Activated CD8-positive, alpha-beta memory T cell treated with anti-CD3 and anti-CD28 coated beads for 1 hour (primary cell): ENCODE measurements at places on chromosomes 5 and 9.

GRCh38 chr5:73295921-73296320 lies 122.9 kb downstream of the TMEM174 start:
- DNase-seq = no peak

DNA sequence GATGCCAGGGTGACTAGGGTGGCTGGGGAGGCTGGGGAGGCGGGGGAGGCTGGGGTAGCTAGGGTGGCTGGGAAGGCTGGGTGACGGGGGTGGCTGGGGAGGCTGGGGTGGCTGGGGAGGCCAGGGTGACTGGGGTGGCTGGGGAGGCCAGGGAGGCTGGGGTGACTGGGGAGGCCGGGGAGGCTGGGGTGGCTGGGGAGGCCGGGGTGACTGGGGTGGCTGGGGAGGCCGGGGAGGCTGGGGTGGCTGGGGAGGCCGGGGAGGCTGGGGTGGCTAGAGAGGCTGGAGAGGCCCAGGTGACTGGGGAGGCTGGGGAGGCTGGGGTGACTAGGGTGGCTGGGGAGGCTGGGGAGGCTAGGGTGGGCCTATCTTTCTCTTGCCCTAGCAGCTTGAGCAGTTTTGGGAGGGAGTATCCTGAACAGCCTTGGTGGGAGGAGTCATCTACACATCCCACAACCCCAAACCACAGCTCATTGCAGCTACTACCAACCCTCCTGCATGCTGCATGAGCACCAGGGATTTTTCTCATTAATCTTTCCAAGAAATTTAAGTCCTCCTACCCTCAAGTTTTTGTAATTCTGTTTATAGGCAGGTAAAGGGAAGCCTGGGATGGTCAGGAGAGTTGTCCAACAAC lies 203.2 kb upstream of the IRX1 start:
- DNase-seq = no peak

- DNase-seq = no peak
Measured at GRCh38 chr5:137834498-137835049, 33.1 kb upstream of the MYOT start.

GRCh38 chr5:93327605-93328004 lies 253.4 kb downstream of the NR2F1-AS1 start:
- DNase-seq = no peak

GRCh38 chr5:138179277-138179857 lies 455 bp downstream of the KIF20A start:
- no peak for DNase-seq

GRCh38 chr5:65247594-65247993 lies 234.1 kb downstream of the ADAMTS6 start:
- DNase-seq = no peak

DNA sequence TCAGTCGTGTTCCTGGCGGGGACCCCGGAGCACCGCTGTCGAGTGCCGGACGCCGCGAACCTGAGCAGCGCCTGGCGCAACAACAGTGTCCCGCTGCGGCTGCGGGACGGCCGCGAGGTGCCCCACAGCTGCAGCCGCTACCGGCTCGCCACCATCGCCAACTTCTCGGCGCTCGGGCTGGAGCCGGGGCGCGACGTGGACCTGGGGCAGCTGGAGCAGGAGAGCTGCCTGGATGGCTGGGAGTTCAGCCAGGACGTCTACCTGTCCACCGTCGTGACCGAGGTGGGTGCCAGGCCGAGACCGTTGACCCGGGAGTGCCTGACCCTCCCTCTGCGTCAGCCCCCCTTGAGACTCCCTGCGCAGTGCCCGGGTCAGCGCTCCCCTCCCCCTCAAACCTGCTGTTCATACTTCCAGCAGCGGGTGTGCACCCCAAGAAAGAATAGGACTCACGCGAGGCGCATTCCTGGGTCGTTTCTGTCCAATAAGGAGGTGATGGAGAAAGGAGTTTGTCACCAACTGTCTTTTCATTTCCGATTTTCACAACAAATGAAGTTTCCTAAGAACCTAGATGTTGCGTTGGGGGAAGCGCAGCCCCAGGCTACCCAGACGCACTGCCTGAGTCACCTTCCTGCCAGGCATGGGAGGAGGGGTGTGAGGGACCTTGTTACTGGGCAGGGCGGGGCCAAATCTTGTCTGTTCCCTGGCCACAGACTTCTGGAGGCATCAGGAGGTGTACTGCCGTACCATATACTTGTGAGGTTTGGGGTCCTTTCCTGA lies 722 bp downstream of the SLC22A4 start:
- DNase-seq = peak; percentile 44

DNA sequence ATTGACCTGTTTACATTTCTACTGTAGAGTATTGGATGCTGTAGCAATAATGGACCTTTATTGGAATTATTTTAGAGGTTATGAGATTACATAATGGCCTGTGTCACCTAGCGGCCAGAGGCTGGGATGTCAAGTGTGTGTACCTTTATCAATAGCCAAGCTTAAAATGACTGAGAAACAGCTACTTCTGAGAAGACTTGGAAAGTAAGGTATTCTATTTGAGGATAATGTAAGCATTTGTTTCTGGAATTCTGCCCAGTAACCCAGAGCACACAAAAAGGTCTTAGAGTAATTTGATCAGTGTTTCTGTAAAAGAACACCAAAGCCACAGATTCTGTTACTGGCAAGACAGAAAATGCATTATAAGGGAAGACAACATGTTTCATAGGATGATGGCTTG lies 116.8 kb downstream of the MACIR start:
- DNase-seq = no peak

- DNase-seq = no peak
Measured at GRCh38 chr9:124272118-124272517, 14.4 kb downstream of the NEK6 start.

DNA sequence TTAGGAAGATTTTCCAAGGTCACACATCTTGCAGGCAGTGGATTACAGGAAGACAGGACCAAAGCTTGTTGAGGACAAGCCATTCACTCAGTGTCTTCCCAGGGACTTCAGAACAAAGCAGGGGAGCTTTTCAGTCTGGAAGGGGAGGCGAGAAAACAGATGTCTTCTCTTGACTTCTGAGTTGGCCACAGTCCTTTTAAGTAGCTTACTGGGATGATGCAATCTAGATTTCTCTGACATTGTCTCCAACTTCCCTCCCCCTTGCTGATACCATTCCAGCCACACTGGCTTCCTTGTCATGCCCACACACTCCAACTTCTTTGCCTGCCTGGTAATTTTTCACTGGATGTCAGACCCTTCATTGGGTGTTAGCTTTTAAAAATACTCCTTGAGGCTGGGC lies 174.2 kb upstream of the TBC1D2 start:
- DNase-seq = no peak

DNA sequence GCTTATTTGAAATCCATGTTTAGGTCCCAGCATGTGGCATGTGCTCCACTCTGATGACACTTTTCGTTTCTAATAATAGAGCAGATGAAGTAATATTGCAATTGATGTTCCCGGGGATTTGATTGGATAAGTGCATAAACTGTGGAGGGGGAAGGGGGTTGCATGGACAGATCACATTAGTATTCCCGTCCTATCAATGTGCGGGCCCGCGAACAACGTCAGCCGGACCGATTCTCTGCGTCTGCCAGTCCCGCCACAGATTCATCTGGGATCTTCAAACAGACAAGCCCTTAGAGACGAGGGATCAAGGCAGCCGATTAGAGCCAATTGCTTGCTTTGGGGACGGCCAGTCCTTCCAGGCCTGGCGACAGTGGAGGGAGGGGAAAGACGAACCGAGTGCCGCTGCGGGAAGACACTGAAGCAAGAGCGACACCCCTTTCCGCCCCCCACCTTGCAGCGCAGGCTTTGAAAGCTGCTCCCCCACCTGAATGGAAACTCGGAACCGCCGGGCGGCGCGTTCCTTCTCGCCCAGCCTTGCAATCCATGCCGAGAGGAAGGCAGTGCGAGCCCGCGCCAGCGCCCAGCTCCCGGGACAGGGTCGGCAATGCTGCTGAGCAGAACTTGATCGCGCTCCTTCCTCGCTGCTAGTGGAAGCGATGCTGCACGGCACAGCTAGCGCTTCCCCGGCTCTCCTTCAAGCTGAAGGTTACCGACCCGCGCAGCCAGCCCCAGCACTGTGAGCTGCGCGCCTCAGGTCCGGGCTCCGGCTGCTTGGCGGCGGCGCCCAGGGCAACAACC lies at the start of gene RGS7BP:
RGS7BP (plus strand) TSS at position 247 of the 798 bp plus-strand sequence. CDS start 610 bp downstream, outside the sequence.
- DNase-seq = no peak

- no peak for DNase-seq
Measured at GRCh38 chr5:133052317-133053175, 733 bp downstream of the HSPA4 start.

DNA sequence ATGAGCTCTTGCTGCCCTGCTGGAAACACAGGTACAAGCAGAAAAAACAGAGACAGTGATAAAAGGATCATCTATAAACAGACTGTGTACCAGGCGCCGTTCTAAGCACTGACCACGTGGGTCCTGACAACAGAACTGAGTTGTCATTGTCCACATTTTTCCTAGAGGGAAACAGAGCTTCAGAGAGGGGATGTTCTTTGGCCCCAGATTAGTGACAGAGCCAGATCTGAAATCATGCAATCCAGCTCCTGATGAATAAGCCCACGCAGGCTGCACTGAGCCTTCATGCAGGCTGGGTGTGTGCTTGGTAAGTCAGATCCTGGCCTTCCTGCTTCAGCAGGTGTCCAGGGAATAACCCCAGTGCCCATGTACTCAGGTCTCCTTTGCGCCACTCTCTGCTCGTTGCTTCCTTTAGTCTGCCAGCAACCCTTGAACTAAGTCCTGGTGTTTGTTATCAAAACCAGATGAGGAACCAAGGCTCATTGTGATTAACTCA lies 22.8 kb upstream of the TCF7 start:
- DNase-seq = no peak

DNA sequence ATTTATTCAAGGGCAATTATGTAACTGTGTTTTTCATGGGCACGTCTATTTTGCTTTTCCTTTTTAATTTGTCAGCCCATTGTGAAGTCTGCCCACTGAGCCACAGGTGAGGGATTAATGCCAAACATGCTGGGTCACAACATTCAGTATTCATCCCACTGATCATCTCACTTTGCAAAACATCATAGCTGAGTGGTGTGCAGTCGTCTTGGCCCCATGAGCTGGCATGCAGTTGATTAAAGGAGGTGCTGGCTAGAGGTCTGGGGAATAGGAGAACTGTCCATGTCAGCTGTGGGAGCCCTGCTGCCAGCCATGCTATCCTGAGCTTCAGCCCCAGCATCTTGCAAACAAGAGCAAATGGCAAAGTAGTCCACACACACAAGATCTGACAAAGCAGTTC lies 11.7 kb upstream of the ESM1 start:
- DNase-seq = no peak

GRCh38 chr9:131310833-131311554 lies 21.5 kb downstream of the PLPP7 start:
- DNase-seq = peak; percentile 34

- DNase-seq = no peak
Measured at GRCh38 chr5:9713356-9713755, 83.2 kb upstream of the TAS2R1 start.

DNA sequence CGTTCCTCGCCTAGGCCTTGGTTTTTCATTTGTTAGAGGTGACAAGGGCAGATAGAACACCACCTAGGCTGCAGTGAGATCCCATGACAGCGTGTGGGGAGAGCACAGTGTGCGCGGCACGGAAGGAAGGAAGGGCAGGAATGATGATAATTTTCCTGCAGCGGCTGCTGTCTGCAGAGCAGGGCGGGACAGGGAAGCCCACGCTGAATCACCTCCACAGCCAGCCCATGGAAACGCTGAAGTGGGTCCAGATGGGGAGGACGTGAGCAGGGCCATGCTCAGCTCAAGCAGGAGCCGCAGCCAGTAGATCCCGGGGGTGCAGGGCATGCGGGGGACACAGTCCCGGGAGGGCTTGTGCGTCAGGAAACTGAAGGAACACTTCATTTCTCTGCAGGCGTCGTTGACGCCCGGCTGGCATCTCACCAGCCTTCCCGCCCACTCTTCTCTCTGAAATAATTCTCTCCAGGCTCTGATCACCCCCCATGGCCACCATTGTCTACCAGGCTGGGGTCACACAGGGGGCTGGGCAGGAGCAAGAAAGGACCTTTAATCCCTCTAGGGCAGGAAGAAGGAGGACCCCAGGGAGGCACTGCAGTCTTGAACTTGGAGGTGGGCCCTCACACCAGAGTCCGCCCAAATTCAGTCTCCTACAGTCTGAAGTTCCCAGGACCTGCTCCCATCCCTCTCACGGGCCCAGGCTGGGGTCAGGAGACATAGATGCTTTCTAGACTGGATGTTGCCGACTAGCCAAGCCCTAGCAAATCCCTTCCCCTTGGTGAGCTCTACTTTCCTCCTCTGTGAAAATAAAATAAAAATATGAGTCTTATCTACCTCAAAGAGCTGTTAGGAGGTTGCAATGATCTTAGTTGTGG lies 20.9 kb upstream of the SYNPO start:
- no peak for DNase-seq

DNA sequence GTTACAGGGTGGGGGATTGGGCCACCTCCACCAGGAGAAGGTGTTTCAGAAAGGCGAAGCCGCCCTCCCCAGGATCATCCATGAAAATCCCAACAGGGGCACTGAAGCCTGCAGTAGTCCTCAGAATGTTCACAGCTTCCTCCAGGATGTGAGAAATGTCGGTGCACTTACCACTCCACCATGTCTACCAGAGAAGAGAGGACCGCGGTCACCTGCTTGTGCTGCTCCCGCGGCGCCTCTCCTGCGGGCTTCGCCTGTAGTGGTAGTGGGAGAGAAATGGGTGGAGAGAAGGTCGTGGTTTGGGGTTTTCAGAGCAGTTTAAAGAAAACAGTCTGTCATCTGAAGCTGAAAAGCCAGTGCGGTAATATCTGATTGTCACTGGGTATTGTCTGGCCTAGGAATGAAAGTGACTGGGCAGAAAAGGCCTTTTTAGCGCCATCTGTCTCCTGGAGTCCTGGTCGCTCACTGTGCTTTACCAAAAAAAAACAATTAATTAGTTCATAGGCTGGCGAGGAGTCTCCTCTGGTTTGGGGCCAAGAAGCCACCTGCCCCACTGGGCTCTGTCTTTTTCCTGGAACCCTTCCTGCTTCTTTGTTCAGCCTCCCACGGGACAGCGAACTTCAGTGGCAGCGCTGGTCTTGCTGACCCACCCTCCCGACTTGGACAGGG lies 23.0 kb upstream of the PPP1R26 start:
- DNase-seq = no peak

GRCh38 chr5:132998556-132998955 lies 27.8 kb downstream of the ZCCHC10 start:
- no peak for DNase-seq

- DNase-seq = no peak
Measured at GRCh38 chr9:111284703-111285102, 45.3 kb downstream of the OR2K2 start.

DNA sequence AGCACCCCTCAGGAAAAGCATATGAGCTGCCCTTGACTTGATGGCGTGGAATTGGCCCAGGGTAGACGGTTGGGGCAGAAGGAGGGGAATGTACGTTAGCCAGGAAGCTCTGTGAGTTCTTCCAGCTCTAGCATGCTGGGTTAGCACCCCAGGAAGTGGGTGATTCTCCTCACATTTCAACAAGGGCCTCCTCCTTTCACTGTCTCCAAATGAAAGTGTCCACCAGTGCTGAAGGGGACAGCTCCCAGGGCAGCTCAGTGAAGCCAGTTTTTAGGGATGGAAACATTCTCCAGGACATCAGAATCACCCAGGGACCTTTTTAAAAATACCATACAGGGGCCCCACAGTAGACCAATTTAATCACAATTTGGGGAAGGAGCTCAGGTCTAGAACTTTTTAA lies 17.2 kb upstream of the AFAP1L1 start:
- DNase-seq = no peak

- DNase-seq = no peak
Measured at GRCh38 chr9:91191411-91192380, 170.0 kb downstream of the AUH start.
